Mononuclear cell (primary cell): ENCODE measurements at places on chromosomes 2 and 18. TPM values are rescaled to one million over a fixed set of nuclear protein-coding genes. Genes with fewer than 3 reads are reported as not detected.

The MC5R gene
- not detected for total RNA-seq

The IL1B gene
- 3,994 TPM for total RNA-seq

The OTOF gene
- total RNA-seq, result 0.10 TPM

The STAT4 gene
- 163 TPM for total RNA-seq

The APCDD1 gene
- under 0.01 TPM for total RNA-seq
